NCI-H2171 treated with DMSO at 0.1 percent for 48 hours (cell line): ENCODE measurements at places on chromosomes 5 and 9.

DNA sequence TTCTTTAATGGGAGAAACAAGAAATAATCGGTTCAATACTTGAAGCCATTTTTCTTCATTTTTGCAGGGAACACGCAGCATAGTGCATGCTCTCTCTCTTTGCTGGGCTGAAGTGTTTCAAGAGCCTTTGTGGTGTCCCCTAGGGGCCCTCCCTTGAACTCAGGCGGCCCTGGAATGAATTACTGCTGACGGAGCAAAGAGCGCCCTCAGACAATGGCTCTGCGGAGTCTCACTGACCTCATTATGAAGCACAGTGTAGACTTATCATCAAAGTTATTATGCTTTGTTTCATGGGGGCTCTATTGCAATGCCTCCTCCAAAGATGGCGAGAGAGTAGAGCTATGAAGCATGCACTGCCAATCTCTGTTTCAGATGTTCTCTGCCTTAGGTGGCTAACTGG is 64.8 kb upstream of the ADCY2 start:
- DNase-seq = no peak

GRCh38 chr5:175162036-175162435 is 281.9 kb downstream of the DRD1 start:
- DNase-seq = peak; percentile 78

GRCh38 chr9:134341306-134341705 is 15.1 kb downstream of the RXRA start:
- DNase-seq = no peak

- no peak for DNase-seq
These were observed 42.4 kb downstream of the SETX start for GRCh38 chr9:132312426-132312825.

DNA sequence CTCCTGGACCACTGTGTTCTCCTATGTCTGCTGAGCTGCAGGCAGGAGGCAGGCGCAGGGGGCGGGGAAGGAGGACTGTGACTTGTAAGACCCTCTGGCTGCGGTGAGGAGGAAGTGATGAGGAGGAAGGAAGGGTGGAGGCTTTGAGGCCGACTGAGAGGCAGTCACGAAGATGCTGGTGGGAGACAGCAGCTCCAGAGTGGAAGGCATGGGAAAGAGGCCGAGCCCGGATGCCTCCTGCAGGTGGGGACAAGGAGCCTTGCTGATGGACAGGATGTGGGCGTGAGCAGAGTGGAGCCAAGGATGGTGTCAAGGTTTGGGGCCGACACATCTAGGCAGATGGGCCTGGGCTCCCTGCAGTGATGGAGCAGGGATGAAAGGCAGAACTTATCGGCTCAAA is 74.3 kb upstream of the ICE1 start:
- no peak for DNase-seq

DNA sequence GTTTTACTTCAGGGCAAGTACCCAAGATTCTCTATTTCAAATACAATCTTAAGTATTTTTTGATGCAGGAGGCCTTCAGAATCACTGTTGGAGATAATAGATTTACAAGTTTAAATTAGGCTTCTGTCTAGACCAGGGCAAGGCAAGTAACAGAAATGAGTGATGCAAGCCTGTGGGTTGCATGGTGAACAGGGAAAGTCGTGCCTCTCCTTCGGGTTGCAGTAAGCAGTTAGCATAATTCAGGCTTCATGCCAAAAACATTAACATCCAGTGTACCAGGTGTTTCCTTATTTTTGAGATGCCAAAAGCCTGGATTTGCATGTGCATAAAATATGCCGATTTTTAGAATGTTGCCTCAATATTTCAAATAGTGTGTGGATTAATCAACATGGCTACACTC is 369.0 kb downstream of the CAAP1 start:
- no peak for DNase-seq

GRCh38 chr5:2505217-2505616 is 246.3 kb downstream of the IRX2 start:
- DNase-seq = no peak

- DNase-seq = peak; percentile 55
These were observed 20.2 kb downstream of the UBE2R2 start for GRCh38 chr9:33837138-33837537.

- no peak for DNase-seq
These were observed 30.2 kb downstream of the CYSTM1 start for GRCh38 chr5:140205216-140205615.

GRCh38 chr5:69202497-69202896 is 13.1 kb downstream of the CENPH start:
- no peak for DNase-seq

GRCh38 chr9:129198319-129199043 is 20.4 kb upstream of the IER5L start:
- DNase-seq = no peak

DNA sequence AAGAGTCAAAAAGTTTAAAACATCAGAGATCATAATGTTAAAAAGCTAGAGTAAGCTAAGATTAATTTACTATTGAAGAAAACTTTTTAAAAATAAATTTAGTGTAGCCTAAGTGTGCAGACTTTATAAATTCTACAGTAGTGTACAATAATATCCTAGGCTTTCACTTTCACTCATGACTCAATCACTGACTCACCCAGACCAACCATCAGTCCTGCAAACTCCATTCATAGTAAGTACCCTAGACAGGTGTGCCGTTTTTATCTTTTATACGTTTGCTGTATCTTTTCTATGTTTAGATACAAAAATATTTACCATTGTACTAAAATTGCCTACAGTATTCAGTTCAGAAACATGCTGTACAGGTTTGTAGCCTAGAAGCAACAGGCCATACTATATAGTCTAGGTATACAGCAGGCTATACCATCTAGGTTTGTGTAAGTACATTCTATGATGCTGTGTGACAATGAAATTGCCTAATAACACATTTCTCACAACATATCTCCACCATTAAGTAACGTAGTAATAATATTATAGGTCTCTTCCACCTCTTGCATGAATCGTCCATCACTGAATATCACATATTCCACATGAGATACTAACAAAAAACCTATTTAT is 59.2 kb downstream of the MEGF9 start:
- DNase-seq = no peak

DNA sequence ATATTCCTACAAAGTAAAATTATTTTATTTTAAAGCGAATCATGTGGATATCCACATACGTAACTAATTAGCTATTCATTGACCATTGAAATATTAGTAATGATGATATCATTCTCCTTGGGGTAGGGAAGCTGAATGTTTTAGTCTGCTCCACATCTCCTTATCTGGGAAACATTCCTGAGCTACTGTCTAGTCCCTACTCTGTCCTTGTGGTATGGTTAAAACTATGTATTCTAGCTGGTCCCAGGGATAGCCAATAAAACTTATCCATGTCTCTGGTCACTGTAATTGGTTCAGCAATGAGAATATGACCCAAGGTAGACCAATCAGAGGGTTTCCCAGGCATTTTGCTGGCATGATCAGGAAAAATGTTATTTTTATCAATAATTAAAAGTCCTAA is 76.0 kb upstream of the DAP start:
- no peak for DNase-seq

- no peak for DNase-seq
These were observed 800.6 kb upstream of the CDH6 start for GRCh38 chr5:30392897-30393296.

GRCh38 chr9:37155601-37156000 is 35.2 kb downstream of the ZCCHC7 start:
- DNase-seq = no peak

- no peak for DNase-seq
These were observed 2.8 kb upstream of the ADAMTS12 start for GRCh38 chr5:33894566-33894965.

GRCh38 chr9:131594906-131595665 is 49.8 kb downstream of the PRRT1B start:
- no peak for DNase-seq

DNA sequence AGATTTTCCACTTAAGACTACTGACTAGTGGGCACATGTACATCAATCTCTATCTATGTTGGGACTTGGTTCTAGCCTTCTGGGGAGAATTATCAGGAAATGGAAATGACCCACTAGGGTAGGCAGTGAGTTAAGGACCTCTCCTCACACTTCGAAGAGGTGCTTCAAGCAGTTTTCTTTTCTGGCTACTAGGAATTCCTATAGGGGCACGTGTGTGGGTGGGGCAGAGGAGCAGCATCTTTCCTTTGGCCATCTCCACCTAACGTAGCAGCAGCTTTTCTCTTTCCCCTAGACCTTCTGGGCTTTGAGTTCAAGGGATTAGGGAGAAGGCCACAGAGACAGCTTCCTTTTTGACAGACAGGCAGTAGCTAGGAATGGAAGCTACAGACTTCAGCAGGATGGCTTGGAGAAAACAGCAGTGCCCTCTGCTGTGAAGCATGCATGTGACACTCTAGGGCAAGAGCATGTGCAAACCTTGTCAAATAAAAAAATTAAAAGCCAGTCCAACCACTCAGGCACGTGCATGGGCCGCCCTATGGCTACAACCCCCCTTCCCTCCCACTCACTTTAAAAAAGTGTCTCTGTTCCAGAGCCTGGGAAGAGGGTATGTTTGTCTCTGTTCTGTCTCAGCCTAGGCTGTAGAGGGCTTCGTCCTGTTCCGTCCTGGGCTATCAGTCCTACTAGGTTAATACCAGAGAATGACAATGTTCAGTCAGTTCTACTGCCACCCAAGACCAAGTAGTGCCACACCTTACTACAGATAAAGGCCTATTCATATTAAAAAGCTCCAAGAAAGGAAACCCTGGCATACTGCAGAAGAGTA is 8.7 kb upstream of the GFRA3 start:
- DNase-seq = peak; percentile 10

GRCh38 chr9:14912859-14913258 is 2.6 kb upstream of the FREM1 start:
- no peak for DNase-seq

- DNase-seq = no peak
These were observed 8.3 kb upstream of the SHC3 start for GRCh38 chr9:89186960-89187359.

GRCh38 chr9:132994410-132995120 is 16.1 kb downstream of the GFI1B start:
- no peak for DNase-seq

GRCh38 chr9:92954049-92954861 is 6.9 kb downstream of the FGD3 start:
- no peak for DNase-seq

DNA sequence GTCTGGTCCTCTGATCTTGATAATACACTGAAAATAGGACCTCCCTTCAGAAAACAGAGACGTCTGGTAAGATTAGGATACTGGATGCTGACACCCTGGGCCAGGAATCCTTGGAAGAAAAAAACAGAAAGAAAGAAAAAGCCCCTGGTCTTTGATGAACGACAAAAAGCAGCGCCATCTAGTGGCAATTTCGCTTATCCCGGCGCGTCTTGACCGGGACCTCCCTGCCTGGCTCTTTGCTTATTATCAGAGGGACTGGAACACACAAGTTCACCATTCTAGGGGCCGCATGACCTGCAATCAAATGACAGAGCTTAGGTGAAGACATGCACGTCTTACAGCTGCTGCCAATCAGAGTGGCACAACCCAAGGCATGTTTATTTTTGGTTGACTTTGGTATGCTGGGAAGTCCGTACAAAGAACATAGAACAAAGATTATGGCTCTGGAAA is 114.9 kb upstream of the NFIB start:
- DNase-seq = peak; percentile 60

DNA sequence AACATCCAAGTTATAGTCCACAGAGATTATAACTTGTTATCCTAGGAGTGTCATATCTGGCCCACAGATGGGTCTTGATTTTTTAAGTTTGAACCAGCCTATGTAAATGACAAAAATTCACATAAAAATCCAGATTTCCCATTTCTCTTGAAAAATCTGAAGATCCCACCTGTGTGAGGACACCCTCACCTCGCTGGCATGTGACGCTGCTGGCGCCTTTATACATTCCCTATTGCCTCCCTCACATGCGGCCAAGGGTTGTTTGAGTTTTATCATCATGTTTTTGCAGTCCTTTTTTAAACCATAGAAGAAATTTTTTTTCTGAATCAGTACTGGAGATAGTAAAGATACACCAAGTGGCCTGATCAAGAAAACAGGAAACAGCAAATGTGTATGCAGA is 25.9 kb upstream of the PPP1R2B start:
- no peak for DNase-seq

DNA sequence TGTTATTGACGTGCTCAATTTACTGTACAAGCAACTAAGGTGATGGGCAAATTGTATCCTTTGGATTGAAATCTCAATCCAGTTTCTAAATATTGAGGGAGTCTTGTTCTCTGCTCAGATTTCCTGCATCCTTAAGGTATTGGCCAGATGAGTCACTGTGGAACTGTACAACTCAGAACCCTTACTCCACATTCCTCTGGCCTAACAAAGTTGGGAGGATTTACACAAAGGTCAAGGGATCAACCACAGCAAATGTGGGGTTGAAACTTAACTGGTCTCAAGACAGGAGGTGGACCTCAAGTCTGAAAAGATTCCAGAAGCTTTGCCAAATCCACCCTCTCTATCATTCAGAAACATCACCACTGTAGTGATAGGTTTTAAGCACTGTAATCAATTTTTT is 81.5 kb upstream of the AGXT2 start:
- DNase-seq = no peak
